ENCODE measurements at places on chromosomes 3 and 15.

- DNase-seq, result no peak
These were observed 342.4 kb upstream of the KCNMB2 start for GRCh38 chr3:178193846-178194245.

GRCh38 chr3:193962986-193963685 is 172.8 kb upstream of the HES1 start:
- no peak for DNase-seq

GRCh38 chr3:140472306-140473020 is 205.4 kb upstream of the TRIM42 start:
- DNase-seq, result no peak

DNA sequence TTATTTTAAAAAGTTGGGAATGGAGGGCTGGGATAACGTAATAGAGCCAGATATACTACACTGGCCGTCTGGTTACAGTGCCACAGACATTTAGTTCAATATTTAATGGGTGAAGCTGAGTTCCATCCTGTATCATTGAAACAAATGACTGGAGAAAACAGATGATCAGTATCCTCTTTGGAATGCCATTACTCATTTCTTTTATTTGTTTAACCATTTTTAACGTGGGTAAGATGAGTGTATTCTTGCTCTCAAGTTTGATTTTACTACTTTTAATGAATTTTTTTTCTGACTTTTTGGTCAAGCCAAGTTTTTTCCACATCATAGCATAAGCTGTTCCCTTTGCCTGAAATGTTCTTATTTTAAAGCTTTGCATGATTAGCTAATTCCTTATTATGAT is 53.9 kb upstream of the GRM7 start:
- no peak for DNase-seq

DNA sequence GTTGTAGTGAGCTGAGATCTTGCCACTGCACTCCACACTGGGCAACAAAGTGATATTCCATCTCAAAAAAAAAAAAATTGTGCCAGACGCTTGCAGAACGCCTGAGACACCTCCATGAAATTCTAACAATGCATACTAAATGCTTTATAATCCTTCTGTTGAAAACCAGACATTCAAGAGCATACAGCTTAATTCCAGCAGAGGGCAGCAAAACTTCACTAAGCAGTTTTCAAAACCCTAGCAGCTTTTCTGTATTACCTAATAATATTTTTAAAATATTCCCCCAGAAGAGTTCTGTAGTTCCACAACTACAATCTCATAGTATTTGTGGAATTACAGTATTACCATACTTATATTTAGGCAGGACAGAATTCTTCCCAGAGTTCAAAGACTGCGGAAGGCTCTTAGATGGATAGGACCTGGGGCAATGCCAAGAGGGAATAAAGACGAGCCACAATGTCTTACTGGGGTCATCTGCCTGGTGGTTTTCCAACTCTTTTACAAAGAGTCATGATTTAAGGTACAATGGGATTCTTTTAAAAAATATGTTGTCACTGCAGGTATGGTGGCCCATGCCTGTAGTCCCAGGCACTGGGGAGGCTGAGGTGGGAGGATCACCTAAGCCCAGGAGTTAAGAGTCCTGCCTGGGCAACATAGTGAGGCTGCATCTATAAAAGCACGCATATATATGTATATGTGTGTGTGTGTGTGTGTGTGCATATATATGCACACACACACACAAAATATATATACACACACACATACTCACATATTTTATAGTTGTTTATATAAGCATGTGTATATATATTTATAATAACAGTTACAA is 19.6 kb upstream of the TASOR start:
- no peak for DNase-seq

DNA sequence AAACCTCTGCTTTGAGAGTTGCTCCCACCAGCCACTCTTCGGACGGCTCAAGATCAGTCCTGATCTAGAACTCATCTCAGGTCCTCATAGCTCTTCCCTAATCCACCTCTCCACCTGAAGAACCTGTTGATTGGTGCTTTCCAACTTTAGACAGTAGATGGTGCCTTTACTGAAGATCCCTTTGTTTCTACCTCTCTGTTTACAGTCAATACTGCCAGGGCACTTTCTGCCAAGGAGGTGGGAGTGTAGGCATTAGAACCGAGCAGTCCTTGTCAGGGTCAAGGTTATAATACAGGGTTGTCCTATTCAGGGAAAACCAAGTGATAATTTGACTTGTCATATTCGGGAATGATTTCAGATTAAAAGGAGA is 1.2 kb downstream of the CGNL1 start:
- no peak for DNase-seq

DNA sequence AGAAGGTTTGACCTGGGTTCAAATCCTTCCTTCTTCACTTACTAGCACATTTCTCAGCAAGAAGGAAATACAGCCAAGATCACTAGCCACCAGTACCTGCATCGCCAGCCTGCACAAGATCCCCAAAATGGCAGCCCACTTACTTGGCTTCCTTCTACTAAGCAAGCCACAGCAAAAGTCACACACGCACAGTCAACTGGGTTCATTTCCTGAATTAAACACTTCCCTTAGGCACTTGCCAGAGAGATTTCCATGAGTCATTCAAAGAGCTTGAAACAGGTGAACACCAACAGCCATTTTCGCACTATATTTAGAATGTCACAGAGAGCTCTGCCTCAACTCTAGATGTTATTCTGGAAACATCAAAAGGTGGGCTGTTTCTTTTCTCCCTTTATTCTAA is 42.6 kb downstream of the MGLL start:
- DNase-seq, result no peak

GRCh38 chr3:56837196-56837955 is 35.6 kb upstream of the ARHGEF3 start:
- no peak for DNase-seq

- no peak for DNase-seq
These were observed 25.2 kb downstream of the RAB5A start for GRCh38 chr3:19972054-19972453.

Measured in cortex of kidney (tissue), 1 donor.